ENCODE measurements at places on chromosomes 2 and 18.

DNA sequence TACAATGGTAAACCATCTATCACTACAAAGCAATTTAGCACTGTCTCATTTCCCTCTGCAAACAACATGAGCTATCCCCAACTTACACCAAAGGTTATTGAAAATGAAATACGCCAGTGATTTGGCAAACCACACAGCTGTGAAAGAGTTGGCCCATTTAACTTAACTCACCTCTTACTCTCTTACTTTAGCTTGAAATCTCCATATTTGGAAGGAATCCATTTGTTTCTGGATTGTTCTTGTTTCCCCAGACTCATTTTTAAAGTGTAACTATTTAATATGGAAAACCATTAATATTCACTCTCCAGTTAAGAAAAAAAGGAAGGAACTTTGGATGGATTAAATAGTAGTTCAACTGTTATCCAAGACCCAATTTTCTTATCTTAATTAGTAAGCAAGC, 93.7 kb upstream of the TRIB2 start:
- no peak for DNase-seq

GRCh38 chr2:108270768-108271506, 17.8 kb upstream of the SULT1C2 start:
- DNase-seq = no peak

DNA sequence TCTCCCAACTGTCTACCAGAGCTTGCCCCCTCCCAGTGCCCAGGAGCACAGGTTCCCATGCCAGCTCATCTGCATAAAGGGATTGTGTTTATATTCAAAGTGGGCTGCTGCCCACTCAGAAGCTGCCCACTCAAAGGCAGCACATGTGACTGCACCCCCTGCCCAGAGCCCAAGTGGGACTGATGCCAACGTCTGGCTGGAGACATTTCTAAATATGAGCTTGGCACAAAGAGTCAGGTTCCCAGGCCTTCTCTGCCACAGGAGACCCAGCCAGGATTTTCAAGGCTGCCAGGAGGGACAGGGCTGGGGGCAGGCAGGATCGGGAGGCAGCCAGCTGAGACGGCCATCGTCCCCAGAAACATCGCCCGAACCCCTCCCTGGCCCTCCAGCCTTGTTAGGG, 67.1 kb downstream of the ZBTB7C start:
- no peak for DNase-seq

DNA sequence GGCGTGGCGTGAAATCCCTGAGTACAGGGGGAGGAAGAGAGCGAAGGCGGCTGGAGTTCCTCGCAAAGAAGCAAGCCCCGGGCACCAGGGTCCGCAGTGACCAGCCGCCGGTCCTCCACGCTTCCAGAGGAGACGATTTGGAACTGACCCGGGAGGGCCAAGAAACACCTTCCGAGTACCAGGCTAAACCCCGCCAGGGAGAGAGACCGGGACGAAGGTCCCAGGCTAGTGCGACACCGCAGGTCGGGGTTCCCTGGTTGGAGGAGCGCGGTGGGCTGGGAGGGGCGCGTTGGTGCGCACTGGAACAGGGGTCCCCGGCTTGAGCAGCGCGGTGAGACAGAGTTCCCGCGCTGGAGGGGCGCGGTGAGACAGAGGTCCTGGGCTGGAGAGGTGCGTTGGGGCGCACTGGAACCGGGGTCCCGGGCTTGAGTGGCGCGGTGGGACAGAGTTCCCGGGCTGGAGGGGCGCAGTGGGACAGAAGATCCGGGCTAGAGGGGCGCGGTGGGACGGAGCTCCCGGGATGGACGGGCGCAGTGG, 901 bp downstream of the WDFY1 start:
- DNase-seq = no peak

GRCh38 chr2:20414806-20415205, 32.1 kb upstream of the RHOB start:
- no peak for DNase-seq

GRCh38 chr2:185510060-185510459, 228.5 kb upstream of the FSIP2 start:
- DNase-seq = no peak

DNA sequence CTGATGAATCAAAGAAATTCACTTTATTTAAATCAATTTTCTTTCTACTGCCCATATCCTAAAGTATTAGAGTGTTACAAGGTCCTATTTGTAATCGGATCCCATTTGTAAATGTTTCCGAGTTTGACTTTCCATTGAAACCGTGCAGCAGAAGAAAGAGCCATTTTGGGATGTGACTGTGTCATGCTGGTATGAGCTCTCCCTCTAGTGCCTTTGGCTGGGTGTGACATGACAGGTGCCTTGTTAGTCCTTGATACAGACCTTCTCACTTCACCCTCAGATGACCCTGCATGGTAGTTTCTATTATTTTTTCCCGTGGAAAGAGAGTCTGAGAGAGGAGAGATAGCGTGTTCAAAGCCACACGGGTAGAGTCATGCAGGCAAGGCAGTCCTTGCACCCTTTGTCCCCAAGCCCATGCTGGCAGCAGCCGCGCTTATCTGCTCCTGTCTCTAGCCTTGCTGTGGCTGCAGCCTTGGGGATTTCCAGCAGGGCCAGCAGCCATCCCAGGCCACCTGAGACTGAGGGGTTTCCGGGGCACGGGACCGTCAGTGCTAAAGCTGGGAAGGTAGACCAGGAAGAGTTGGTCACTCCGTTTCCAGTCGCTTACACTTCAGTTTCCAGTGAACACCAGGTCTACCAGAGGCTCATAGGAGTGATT, 21.4 kb downstream of the CHMP1B start:
- no peak for DNase-seq

DNA sequence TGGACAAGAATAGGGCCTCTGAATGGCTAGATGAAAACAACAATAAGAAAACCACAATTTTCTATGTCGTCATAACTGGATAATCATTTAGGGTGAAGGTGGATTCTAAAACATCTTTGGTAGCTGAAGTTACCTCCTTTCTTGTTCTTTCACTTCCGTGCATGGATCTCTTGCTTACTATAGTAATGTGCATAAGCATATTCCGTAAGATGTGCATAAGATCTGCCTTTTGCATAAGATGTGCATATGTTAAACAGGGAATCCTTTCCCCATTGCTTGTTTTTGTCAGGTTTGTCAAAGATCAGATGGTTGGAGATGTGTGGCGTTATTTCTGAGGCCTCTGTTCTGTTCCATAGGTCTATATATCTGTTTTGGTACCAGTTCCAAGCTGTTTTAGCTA, 353.6 kb downstream of the MTX2 start:
- DNase-seq = no peak

GRCh38 chr2:61167579-61167978, 5.6 kb downstream of the C2orf74 start:
- no peak for DNase-seq

GRCh38 chr2:224004105-224004695, 34.9 kb downstream of the SERPINE2 start:
- DNase-seq = no peak

DNA sequence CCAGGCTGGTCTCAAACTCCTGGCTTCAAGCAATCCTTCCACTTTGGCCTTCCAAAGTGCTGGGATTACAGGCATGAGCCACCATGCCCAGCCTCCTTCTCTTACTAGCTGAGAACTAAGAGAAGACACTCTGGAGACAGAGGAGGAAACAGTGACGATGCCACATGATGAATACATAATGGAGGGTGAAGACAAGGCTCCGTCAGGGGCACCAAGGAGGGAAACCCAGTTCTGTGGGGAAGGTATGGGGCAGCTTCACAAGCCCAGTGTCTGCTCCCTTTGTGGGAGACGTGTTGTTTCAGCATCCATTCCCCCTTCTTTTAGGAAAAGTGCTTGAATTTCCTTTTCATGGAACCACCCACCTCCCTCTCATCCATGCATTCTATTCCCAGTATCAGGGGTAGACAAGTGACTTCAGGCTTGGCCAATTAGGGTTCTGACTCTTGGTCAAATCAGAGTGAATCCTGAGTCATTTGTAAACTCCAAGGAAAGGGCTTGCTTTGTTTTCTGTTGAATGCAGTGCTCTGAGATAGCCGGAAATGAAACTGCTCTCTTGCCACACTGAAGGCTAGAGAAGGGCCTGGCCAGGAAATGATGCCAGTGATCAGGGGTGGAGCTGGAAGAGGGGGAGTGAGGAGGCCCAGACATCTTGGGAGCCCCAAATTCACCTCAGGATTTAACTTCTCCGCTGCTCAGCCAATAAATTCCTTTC, 23.7 kb downstream of the TMEM127 start:
- no peak for DNase-seq

DNA sequence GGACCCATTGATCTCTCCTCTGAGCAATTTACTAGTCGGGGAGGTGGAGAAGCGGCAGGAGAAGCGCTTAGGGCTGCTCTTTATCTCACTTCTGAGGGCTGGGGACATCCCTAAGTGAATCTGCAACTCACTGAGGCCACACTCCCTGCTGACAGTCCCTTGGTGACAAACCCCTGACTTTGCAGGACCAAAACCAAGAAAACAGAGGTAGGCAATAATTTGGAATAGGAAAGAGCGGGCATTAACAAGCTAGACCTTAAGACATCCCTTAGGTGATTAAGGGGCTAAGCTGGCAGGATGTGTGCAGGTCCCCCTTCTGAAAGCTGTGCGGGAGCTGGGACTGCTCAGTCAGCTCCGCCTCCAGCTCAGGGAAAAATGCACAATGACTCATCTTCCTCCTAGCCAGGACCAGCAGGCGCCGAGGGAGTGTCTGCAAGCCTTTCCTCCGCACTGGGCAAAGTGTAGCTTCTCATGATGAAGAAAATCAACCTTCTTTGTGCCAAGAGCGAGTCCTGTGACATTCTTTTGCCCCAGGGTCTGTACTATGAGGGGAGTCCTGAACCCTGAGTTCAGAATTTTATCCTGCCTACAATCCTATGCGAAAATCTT, 63.3 kb downstream of the BOD1L2 start:
- DNase-seq = no peak

DNA sequence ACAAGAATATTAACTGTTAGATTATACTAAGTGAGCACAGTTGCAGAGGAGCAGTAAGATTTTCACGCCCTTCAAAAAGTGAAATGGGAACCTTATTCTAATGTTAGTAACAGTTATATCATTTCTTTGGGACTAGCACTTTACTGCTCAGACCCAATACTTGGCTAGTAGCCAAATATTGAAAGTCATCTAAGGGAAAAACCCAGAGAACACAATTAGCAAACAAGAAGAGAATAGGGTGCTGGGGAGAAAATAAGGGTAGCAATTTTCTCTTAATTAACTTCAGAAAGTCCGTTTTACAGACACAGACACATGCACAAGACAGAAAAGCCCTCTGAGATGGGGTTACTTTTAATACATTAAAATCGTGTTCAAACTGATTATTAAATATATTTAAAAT, 71.8 kb downstream of the ID2 start:
- DNase-seq = no peak

- no peak for DNase-seq
These were observed 41.2 kb downstream of the PAX3 start for GRCh38 chr2:222257645-222258044.

GRCh38 chr2:112811276-112811831, 25.2 kb downstream of the IL1B start:
- DNase-seq = no peak

DNA sequence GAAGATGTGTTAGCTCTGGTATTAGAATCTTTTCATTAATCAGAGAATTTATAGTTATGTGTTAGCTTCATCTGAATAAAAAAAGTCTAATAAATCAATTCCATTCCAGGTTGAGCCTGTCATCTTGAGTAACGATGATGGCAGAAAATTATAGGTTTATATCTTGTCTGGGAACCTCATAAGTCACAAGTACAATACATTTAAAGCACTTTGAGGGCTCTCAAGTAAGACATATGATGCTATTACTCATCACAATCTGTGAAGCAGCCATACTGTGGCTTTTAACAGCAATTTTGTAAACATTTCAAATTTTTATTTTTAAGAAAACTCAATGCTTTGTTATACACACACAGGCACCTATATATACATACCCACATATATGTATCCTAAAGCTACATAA, 484.1 kb upstream of the VRK2 start:
- DNase-seq = no peak

GRCh38 chr2:213164263-213164662, 12.9 kb upstream of the IKZF2 start:
- no peak for DNase-seq

DNA sequence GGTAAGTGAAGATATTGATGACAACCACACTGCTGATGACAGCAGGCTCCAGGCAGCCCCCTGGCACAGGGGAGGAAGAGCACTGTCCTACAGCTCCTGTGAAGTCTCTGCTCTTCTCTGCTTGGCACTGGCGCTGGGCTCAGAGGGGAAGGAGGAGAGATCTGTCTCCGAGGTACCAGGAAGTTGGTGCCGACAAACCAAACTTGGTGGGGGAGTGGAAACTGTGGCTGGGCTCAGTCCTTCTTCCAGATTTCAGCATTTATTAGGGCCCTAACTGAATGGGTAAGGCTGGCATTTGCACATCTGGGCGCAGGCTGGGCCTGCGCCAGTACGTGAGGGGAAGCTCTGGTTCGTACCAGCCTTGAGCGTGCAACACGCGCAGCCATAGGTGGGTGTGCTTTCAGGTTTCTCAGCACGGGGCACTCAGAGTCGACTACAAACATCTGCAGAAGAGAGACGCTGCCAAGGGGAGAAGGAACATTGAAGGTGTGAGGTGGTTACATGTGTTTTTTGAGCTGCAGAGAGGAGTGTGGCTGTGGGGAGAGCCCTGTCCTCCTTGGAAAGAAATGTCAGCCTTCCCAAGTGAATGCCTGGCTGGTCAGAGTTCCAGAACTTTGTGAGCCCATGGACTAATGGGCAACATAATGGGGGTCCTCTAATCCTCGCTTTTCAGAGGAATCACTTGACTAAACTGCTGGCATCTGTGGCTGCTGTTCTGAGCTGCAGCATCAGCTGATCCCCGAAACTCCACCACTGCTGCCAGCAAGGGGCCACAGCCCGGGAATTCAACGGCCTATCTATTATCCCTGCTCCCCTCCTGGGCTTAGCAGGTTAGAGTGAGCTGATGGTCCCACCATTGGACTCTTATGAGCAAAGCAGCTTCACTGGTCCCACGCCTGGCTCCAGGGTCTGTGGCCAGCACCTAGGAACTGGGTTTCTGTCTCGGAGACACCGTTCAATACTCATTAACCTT, 55.2 kb upstream of the SEMA4C start:
- no peak for DNase-seq

DNA sequence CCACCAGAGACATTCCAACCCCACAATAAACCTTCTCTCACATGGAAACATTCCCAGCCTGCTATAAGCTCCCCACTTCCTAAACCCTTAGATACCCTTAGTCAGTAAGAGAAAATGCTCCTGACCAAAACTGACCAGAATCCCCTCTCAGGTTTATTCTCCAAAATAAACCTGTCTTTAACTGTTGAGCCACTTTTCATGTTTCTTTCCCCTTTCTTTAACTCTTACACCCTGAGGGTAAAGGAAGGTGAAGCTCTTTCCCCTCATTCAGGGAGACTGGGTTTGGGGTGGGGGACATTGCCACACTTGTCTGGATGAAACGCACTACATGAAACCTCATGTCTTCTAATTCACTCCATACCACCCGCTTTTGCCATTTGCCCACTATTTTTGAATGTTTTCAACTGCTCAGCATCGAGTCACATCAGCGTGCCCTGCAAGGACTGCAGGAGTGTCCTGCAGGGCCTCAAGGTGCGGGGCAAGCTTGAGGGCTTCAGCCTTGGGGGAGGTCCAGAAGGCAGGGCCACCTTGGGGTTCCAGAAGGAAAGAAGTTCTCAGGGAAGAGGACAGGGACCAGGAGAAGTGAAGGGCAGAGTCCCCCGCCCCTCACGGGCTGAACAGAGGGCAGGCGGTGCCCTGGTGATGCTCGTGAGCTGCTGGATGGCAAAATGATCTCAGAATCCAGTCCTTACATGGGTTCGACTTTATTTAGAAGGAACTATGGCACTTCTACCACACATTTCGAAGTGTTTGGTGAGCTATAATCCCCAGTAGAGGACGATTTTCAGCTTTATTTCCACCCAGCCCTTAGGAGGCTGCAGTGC, 4.2 kb upstream of the SP140L start:
- DNase-seq = no peak

Measured in GM18507 (cell line).